CD4-positive, alpha-beta T cell treated with Interleukin-10 for 1 hour (primary cell): ENCODE measurements at places on chromosomes 6 and 20.

DNA sequence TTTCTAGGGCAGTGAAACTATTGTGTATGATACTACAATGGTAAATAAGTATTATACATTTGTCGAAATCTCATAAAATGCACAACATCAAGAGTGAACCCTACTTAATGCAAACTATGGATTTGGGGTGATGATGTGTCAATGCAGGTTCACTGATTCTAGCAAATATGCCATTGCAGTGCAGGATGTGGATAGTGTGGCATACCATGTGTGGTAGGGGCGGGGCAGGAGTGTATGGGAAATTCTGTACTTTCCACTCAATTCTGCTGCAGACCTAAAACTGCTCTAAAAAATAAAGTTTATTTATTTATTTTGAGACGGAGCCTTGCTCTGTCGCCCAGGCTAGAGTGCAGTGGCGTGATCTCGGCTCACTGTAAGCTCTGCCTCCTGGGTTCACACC is 44.3 kb downstream of the ABHD12 start:
- peak; percentile 14 for DNase-seq

- no peak for DNase-seq
Observed at GRCh38 chr20:4174909-4175308, 159.6 kb upstream of the RNF24 start.

DNA sequence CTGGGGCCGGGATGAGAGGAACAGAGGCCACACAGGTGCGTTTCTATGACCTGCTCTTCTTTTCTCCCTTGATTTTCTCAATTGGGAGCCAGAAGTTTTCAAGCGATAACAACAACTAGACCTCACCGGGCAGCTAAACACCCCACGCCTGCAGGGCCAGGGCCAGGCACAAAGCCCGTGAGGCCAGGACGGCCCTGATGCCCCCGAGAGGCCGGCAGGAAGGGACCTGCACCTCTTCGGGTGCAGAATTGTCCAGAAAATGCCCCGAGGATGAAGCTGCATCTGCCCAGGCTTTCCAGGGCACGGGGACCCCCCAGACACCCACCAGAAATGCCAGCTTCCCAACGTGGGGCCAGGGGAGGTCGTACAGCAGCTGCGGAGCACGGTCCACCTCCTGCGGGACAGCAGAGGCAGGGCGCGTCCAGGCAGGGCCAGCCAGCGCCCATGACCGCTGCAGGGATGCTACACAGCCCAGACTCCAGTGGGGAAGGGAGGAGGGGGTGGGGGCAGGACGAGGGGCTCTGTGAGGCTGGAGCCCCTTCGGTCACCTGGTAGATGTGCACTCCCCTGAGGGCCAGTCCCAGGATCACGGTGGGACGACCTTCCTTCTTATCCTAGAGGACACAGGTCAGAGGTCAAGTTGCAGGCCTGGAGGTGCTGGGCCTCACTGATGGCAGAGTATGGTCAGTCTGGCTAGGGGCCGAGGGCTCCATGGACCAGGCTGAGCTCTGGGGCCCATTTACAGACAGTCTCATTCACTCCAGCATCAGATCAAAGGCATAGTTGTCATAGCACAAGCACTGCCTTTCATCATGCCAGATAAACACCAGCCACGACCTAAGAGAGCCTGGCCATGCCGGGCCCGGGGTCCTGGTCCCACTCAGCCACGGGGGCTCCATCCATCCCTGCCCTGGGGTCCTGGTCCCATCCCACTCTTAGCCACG is 16.4 kb downstream of the FRMD1 start:
- DNase-seq = no peak

DNA sequence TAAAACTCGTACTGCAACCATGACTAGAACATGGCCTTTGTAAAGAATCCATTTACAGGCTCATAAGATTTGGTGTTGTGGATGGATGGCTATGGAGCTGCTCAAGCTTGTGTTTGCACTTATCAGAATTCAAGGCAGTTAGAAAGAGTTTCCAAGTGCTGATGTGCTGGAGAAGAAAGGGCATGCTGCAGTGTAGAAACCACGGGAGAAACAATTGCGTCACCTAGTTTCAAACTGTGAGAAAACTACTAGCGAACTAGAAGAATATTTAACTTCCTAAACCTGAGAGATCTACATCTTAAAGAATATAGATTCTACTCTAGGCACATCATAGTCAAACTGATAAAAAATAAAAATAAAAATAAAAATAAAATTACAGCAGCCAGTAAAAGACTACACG is 116.2 kb downstream of the SGK1 start:
- DNase-seq = no peak

DNA sequence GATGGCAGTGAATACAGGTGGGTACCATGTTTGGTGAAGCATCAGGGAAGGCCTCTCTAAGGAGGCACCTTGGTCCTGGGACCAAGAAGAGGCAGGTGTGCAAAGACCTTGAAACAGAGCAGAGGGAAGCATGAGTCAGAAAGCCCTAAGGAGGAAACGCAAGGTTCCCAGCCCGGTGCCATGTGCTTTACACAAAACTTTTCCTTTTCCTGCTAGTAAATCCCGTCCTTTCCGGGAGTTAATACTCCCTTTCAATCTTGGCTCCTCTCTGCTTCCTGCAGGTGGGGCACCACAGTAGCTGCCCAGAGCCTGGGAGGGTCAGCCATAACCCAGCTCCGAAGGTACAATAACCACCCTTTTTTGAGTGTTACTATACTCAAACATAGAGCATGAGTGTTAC is 19.4 kb upstream of the SLC23A2 start:
- no peak for DNase-seq

- DNase-seq = no peak
Observed at GRCh38 chr20:46945465-46945864, 50.8 kb downstream of the EYA2 start.

DNA sequence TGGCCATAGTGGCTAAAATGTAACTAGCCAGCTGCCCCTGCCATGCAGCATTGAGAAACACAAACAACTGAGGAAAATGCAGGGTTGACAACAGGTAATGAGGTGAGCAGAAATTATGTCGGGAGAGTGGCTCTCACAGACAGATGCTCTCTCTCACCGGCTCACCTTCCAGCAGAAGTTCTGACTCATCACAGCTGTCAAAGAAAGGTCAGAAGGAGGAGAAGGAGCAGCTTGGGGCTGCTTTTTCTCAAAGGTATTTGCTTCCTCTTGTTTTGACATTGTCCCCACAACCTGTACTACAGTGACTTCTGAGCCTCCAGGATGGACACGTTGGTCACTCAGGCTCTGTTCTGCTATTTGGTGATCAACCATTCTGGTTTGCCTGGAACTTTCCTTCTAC is 190.5 kb upstream of the HEY2 start:
- DNase-seq = no peak

- no peak for DNase-seq
Observed at GRCh38 chr6:83885984-83886383, 26.5 kb downstream of the CYB5R4 start.

DNA sequence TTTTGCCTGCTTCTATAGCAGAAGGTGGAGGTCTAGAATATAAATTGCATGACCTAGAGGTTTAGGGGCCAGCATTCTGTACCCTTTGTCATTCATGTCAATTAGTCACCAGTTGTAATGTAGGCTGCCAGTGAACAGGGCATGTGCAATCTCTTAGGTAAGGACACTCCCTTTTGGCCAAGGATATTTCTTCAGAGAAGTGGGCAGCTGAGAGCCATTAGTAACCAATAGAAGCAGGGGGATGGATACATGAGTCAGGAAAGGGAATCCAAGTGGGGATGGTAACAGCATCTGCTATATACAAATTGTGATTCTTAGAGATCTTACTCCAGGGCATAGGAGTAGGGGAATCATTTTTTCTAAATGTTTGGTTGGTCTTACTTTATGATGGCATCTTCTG is 494.2 kb upstream of the JAG1 start:
- DNase-seq = no peak

GRCh38 chr6:133805876-133806275 is 83.0 kb upstream of the TCF21 start:
- DNase-seq = no peak

DNA sequence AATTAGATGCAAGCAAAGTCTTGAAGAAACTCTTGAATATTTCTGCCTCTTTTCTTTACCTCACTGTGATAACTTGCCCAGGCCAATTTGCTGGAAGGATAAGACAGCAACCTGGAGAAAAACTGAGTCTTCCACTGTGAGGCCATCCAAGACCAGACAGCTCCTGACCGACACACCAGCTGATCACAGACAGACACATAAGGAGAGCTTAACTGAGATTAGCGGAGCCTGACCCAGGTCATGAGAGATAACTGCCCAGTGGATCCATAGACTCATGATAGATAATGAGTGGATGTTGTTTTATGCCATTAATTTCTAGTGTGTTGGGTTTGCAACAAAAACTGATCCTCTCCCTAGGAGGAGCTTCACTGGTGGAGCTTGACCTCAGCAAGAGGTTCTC is 64.4 kb upstream of the NOX3 start:
- DNase-seq = no peak

DNA sequence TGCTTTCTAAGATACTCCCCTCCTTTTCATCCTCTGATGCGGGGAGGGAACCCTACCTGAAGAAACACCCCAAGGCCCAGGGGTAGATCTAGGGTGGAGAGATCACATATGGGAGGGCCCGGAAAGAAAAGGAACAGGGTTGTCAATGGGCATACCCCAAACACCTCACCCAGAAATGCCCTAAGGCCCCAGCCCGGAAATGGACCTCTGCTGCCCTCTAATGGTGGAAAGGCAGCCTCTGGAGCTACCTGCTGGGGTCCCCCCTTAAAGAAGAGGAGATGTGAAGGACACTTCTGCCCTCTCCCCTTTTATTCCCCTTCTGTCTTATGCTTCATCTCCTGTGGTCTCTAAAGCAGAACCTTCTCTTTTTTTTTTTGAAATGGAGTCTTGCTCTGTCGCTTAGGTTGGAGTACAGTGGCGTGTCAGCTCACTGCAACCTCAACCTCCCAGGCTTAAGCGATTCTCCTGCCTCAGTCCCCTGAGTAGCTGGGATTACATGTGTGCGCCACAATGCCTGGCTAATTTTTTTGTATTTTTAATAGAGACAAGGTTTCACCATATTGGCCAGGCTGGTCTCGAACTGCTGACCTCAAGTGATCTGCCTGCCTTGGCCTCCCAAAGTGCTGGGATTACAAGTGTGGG is 458 bp upstream of the ARMC12 start:
- peak; percentile 89 for DNase-seq

GRCh38 chr6:1792989-1793388 is 183.3 kb downstream of the FOXC1 start:
- DNase-seq = no peak

- no peak for DNase-seq
Observed at GRCh38 chr6:31358302-31358701, 1.3 kb upstream of the HLA-B start.

DNA sequence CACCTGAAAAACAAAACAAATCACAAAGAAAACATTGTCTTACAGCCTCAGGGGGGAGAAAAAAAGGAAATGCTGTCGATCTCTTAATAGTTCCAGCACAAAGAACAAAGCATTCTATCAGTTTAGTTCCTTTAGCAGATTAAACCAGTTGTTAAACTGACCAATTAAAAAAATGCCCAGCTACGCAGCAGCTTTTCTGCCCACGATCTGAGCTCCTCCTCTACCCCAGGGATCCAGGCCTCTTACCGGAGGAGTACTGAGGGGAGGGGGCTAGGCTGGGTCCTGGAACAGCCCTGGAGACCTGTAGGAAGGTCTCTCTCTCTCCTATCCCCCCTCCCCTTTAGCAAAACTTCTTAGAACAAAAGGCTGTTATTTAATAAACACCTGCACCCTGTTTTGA is 13.4 kb downstream of the PTK7 start:
- DNase-seq = no peak

- DNase-seq = no peak
Observed at GRCh38 chr6:148980234-148980633, 233.4 kb downstream of the UST start.

- no peak for DNase-seq
Observed at GRCh38 chr20:51848346-51848745, 46.0 kb upstream of the SALL4 start.

DNA sequence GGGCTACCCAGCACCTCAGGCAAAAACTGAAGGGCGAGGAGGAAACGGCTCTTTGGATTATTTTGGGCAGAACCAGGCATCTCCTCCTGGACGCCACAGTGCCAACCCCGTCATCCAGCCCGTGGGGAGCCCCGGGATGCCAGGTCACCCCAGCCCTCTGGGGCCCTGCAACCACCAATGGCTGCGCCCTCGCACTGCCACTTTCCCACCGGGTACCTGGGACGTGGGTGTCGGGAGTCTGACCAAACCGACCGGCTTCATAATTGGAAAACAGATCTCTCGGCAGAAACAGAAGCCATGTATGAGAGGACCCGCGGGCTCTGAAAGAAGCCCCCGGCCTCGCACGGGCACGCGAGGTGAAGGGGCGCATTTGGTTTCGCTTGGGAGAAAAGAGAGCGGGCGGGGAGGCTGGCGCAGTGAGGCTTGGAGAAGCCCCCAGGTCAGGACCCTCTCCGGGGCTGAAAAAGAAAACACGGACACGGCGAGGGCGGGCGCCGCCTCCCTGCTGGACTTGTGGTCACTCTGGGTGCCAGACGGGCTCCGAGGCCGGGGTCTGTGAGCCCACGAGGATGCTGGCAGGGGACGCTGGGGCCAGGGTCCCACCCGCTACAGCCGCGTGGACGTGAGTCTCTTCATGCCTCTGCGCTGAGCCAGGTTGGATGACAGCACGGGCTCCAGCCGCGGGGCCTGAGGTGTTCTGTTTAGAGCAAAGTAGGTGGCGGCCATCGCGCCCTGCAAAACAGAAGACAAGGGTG is 29.6 kb upstream of the MPC1 start:
- no peak for DNase-seq

- no peak for DNase-seq
Observed at GRCh38 chr6:73989428-73989827, 293.4 kb downstream of the CD109 start.

DNA sequence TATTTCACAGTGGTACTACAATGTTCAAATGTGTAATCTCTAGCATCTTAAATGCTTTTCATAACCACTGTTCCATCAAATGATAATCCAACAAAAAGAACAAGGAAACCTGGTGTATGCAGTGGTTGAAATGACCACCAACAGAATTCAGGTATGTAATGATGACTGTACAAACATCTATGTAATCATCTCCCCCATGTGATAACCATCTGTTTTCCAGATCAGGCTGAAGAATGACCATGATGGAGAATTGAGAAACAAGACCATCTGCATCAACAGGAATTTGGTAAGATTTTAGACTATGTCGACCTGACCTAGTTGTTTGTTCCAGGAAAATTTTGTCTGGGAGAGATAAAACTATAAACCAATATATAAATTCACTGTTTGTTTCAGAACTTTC is 81.3 kb upstream of the ASCC3 start:
- DNase-seq = no peak

- no peak for DNase-seq
Observed at GRCh38 chr20:22407237-22408193, 176.9 kb downstream of the FOXA2 start.
